ENCODE measurements at places on chromosomes 16 and 17.

GRCh38 chr17:49881054-49881402 is 33.2 kb upstream of the TAC4 start:
- no peak for DNase-seq

GRCh38 chr17:34740565-34741520 is 161.5 kb downstream of the TMEM132E start:
- DNase-seq = no peak

DNA sequence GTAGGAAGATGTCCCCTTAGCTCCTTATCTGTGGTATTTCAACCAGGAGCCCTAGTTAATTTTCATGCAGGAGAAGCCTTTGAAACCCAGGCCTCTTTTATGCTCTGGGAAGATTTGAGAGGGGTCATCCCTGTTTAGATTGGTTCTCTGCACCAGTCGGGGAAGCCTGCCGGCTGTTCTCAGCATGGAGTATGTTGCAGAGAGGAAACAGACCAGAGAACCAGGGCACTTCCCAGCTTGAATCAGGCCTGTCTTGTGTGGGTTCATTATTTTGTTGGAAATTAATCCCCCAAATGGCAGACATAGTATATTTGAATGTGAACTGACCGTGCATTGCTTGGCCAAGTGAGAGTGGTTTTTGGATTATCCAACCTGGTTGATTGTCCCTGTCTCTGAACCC is 1082.1 kb upstream of the RBFOX1 start:
- DNase-seq = no peak

DNA sequence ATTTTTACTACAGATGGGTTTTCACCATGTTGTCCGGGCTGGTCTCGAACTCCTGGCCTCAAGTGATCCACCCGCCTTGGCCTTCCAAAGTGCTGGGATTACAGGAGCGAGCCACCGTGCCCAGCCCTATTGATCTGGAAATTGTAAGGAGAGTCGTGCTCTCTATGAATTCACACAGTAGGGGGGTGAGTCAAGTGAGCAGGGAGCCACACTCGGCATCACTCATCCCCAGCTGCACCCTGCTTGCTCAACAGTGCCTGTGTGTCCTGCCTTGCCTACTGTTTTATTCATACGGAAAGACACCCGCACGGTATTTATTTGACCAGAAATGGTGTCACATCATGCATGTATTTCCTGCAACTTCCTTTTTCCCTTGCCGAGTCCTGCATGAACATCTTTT is 157.2 kb upstream of the FOXF1 start:
- DNase-seq = no peak

DNA sequence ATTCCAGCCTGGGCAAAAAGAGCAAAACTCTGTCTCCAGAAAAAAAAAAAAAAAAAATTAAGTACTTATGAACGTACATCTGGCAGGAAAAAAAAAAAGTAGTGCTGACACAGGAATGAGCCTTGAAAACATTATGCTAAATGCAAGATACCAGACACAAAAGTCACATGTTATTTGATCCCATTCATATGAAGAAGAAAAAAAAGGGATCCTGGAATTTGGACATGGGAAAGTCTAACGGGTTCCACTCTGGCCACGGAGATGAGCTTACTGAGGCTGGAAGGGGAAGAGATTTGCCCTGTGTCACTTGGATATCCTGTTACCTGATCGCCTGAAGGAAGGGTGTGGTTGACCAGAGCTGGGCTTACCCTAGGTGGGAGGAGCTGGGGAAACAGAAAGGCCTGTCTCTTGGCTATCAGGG is 251.9 kb downstream of the PARN start:
- no peak for DNase-seq

DNA sequence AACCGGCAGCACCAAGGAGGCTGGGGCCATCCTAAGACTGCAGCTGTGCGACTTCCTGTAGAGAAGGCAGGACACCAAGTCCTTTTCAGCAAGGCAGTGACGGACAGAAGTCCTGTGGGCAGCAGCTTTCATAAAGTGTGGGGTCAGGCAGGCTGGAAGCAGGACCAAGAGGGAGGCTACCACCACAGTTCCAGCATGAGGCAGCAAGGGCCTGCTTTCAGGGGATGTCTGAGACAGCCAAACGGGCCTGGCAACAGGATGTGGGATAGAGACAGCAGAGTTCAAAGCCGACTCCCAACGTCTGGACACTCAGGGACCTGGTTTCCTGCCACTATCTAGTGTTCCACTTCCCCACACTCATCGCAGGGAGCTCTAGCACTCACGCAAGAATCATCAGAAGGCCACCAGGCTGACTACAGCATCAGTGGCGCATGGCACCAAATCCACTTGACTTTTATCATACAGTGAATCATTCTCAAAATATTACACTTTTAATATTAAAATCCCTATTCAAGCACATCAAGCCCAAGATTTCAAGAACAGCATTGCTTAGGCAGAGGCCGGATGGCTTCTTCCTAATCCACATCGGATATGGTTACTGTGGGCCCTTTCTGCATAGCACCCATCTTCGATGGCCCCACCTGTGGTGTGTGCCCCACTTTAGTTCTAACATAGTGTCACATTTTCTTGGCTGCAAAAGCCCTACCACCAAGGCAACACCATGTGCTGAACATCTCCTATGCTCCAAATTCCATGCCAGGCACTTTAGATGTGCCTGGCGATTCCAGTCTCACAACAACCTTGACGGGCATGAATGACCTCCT is 5.2 kb downstream of the USP7 start:
- peak; percentile 53 for DNase-seq

GRCh38 chr17:64174686-64175456 is 44.9 kb upstream of the ERN1 start:
- peak; percentile 80 for DNase-seq

GRCh38 chr16:83200005-83200779 is 573.4 kb downstream of the CDH13 start:
- peak; percentile 81 for DNase-seq

DNA sequence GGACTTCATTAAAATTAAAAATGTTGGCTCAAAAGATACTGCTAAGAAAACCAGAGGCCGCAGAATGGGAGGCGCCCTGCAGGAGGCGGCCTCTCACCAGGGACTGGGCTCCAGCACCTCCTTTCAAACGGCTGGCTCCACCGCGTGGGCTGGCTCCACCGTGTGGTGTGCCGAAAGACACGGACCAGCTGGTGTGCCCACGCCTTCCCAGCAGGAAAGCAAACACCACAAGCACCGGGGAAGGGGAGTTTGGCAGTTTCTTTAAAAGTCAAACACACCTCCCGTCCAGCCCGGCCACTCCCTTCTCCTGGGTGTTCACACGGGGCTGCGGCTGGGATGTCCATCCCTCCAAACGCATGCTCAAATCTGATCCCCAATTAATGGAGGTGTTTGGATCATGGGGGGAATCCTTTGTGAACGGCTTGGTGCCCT is 13.9 kb downstream of the HAGH start:
- peak; percentile 71 for DNase-seq

DNA sequence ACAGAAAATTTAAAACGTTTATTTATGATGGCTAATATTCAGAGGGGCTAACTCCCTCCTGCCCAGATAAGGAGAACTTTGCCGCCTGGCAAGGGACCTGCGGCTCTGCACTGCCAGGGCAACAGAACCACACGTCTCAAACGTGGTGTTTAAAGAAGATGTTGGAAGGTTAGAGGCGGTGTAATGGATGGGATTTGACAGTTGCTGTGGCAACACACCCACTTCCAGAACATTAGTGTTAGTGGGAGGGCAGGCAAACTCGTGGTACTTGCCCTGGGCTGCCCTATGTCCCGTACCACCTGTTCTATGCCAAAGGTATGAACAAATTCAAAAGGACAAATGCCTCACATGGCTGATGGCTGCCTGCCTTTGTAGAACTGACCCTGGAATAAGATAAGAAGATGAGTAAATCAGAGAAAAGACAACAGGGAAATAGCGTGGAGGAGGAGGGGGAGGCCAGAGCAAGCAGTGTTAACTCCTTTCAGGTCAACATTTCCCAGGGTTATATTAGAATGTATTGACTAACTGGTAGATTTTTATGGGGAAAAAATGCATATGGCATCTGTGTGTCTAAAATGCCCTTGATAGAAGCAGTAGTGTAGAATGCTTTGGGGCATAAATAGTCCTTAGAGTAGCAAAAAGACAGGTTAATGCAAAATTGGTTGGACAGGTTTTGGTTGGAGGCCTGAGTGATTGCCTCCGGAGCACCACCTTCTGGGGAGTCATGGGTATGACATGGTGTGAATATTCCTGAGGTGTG is 30.8 kb downstream of the HLF start:
- peak; percentile 66 for DNase-seq

- no peak for DNase-seq
Measured at GRCh38 chr17:63967953-63968352, 4.8 kb downstream of the SCN4A start.

- DNase-seq = no peak
Measured at GRCh38 chr16:62638964-62639870, 603.0 kb upstream of the CDH8 start.

DNA sequence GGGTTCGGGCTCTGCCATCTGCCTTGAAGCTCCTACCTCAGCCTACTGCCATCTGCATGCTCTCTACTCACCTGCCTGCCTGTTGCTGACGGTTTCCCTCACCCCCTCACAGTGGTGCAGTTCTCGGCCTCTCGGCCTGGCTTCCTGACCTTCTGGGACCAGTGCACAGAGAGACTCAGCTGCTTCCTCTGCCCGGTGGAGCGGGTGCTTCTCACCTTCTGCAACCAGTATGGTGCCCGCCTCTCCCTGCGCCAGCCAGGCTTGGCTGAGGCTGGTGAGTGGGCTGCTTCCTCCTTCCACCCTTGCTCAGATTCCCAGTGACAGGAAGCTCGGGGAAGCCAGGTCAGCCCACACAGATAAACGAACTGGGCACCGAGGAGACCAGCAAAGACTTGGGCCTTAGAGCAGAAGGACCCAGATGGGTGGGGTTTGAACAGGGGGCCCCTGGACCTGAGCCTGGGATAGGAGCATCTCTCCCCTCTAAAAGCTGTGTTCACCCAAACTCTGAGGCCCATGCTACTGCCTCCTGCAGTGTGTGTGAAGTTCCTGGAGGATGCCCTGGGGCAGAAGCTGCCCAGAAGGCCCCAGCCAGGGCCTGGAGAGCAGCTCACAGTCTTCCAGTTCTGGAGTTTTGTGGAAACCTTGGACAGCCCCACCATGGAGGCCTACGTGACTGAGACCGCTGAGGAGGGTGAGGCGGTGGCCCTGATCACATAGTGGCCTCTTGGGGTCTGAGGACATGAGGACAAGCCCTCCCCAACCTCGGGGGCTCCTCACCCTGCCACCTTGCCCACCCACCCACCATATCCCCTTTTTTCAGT is 16.4 kb downstream of the RIPOR1 start:
- no peak for DNase-seq

- DNase-seq = no peak
Measured at GRCh38 chr16:72537664-72538063, 365.7 kb upstream of the PMFBP1 start.

- no peak for DNase-seq
Measured at GRCh38 chr16:57514791-57515600, 21.4 kb downstream of the CCDC102A start.

DNA sequence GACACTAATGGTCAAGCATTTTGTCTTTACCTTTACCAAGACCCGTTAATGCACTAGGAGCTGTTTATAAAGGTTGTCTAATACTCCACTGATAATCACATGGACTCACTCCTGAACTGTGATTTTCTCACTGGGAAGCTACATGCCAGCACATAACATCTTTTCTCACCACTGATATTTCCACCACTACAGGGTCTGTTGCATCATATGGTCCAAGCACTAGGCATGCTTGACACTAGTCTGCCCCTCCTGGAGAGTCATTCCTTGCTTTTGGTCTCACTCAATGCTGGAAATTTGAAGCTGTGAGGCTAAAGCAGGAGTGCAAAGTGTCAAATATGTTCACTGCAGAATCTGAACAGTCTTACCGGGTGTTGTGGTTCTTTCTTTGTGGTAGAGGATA is 1576.8 kb downstream of the CDH8 start:
- DNase-seq = no peak

DNA sequence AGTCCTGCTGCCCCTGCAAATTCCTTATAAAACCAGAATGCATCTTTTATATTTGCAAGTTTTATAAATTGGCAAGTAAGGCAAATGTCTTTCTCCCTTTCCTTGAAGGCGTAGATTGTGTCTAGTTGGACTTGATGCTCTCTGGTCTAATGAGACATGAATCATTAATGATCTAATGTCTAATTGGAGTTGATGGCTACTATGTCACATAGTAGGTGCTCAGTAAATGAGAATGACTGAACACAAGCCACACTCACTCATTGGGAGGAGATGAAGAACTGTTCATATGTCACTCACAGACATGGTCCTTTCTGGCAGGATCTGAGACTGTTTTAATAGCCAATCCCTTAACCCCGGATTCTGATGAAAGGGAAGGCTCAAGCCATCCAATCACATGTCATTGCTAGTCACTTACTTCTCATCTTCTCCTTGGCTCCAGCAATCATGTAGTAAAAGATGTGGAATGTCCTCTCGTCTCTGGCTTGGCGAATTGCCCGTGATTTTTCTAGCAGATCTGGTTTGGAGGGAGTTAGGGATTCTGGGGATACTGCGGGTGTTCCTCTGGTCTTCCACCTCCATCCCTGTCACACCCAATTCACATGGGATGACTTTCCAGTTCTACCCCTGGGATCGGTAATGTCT is 81.0 kb downstream of the MYH11 start:
- no peak for DNase-seq

DNA sequence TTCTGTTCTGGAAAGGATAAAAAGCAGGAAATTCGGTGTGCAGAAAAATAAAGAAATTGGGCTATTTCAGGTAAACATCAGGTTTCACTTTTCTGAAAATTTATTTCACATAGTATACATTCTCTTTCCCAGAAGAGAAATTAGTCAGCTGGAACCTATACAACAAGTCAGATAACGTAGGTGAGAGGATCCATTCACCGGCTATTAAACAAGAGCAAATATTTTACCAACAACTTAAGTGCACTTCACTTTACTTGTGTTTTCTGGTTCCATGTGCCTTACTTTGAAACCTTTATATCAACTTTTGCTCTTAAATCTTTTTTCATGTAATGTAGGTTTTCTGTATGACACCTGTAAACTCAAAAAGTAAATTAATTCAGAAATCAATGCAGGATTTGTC is 839.7 kb downstream of the CDH11 start:
- DNase-seq = no peak

GRCh38 chr17:76734080-76734840 is 2.9 kb downstream of the SRSF2 start:
- peak; percentile 25 for DNase-seq

Data from Ammon's horn (tissue), 1 donor.